Stimulated activated CD4-positive, alpha-beta T cell treated with anti-CD3 and anti-CD28 coated beads, Interleukin-1b, Interleukin-23, amount 100 ng/mL, for 1 hour (primary cell): ENCODE measurements at places on chromosomes 4 and X.

- no peak for DNase-seq
Observed at GRCh38 chrX:480861-481417, 94.2 kb upstream of the PPP2R3B start.

- no peak for DNase-seq
Observed at GRCh38 chr4:19386786-19387185, 864.9 kb upstream of the SLIT2 start.

DNA sequence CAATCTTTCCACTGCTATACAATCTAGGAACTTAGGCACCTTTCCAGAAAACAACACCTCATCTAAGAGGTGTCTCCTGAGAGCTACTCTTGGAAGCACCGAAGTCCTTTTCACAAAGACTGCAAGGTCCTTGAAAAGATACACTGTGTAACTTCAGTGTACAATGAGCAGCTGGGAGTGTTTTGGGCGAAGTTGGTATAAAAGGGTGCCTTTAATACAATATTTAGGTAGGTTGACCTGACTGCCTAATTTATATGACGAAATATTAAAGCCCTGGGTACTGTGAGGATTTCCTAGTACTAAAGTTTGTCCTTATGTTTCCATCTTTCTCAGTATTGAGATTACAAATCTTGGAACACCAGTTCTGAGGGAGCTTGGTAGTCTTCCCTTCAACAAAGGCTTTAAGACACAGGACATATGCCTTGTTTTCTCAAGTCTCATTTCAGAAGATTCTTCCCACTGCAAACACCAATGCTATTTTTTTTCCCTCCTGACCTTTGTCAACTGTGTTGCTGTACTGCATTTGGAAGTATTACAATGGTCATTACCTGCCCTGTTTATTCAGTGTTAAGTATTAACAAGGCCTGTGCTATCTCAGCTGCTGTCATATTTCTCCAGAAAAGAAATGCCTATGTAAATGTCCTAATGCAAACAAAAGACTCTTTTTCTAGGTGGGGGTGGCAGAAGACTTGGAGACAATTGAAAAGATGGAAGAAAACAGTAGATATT is 134.2 kb downstream of the MAML3 start:
- DNase-seq, result no peak

DNA sequence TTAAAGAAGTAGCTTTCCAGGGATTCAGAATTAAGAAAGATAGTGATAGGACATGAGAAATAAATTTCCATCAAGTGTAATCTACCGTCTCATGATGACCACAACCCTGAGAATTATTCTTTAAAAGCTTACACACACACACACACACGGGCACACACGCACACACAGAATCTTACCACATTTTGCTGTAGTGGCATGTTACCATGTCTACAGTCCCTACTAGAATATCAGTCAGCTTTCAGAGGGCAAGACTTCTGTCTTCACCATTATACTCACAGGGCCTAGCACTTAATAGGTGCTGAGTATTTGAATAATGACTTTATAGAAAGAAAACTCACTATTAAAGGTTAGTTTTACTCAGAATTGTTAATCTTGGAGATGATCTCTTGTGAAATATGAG is 15.4 kb downstream of the CMC4 start:
- no peak for DNase-seq

GRCh38 chr4:186823989-186824388 is 100.3 kb upstream of the FAT1 start:
- no peak for DNase-seq

DNA sequence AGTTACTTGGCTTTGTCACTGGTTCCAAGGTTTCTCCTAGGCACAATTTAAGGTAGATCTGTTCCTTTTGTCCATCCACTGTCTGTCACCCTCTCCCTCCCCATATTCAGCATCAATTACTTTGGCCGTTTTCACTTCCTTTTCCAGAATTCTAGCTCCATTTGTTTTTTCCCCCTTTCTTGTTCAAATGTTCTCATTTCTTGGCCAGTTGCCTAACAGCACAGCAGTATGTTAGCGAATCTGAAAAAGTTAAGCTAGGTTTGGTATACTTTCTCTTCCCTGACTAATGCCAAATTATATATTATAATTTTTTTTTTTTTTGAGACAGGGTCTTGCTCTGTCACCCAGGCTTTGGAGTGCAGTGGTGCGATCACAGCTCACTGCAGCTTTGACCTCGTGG is 409.1 kb upstream of the TEX13C start:
- no peak for DNase-seq

DNA sequence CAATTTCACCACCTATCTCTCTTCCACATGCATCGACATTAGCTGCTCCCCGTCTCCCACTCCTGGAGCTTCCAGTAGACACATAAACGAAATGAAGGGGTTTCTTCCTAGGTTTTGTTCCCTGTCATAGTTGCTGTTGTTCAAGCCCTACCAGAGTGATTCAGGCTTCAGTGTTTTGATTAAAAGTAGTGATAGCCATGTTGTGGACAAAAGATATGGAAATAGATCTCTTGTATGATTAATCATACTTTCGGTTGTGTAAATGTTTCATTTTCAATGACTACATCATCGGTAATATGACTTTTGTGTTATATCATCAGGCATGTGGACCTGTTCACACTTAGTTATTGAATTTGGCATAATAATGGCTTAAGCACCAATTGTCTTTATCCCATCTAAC is 96.5 kb upstream of the KLF3 start:
- DNase-seq, result no peak

- no peak for DNase-seq
Observed at GRCh38 chr4:146143888-146144287, 31.6 kb upstream of the LSM6 start.

DNA sequence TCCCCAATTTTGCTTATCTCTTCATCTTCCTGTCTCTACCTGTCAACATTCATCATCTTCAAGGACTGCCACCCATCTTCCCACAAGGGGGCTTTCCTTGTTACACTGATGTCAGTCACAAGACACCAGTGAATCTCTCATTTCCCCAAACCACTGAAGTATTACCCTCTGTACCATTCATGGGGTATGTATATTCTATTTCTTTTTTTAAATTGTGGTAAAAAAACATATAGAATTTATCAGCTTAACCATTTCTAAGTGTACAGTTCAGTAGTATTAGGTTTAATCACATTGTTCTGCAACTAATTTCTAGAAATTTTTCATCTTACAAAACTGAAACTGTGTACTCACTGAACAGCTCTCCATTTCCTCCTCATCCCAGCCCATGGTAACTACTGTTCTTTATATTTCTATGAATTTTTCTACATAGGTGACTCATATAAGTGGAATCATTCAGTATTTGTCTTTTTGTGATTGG is 98.6 kb downstream of the LARP7 start:
- no peak for DNase-seq

DNA sequence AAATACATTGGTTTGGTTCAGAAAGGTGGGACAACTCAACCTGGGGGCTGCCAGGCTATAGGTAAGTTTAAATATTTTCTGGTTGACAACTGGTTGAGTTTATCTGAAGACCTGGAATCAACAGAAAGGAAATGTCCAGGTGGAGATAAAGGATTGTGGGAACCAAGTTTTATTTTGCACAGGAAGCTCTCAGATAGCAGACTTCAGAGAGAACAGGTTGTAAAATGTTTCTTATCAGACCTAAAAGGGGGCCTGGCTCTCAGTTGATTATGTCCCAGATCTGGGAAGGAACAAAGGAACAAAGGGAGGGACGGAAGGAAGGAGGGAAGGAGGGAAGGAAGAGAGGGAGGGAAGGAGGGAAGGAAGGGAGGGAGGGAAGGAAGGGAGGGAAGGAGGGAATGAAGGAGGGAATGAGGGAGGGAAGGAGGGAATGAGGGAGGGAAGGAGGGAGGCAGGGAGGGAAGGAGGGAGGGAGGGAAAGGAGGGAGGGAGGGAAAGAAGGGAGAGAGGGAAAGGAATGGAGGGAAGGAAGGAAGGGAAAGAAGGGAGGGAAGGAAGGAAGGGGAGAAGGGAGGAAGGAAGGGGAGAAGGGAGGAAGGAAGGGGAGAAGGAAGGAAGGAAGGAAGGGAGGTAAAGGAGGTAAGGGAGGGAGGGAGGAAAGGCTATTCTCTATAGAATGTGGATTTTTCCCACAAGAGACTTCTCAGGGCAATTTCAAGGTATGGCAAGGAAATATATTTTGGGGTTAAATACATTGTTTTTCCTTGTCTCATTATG is 186.7 kb downstream of the DHRSX start:
- DNase-seq, result no peak

GRCh38 chrX:50393902-50394301 is 76.7 kb downstream of the DGKK start:
- no peak for DNase-seq

GRCh38 chr4:17780501-17781299 is 721 bp downstream of the FAM184B start:
- no peak for DNase-seq

GRCh38 chr4:24772061-24772705 is 23.2 kb upstream of the SOD3 start:
- DNase-seq, result no peak

- DNase-seq, result no peak
Observed at GRCh38 chr4:85498068-85498733, 23.3 kb downstream of the ARHGAP24 start.

DNA sequence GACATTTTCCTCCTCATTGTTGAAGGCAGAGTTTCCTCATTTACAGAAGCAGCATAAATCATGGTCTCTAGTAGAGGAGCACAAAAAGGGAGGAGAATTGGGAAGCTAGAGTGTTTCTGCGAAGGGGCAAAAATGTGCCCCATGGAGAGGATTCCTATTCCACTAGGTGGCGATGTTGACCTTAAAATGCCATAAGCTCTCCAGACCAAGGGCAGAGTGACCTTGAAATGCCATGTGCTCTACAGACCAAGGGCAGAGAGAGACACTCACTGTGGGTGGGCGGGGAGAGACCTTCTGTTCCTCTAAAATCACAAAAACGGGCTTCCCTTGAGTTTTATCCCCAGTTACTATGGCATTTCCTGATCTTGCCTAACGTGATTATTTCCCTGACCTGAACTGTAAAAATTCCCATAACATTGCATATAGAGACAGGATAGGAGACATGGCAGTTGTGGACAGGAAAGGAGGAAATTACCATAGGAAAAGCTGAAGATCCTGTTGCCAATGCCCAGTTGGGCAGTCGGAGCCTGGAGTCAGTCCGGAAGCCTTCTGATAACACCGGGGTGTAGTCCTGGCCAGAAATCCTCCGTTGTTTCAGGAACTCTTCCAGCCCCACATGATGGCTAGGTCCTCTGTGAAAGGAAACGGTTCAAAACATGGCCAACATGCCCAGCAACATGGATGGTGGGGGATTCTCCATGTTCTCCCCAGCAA is 567.7 kb downstream of the MAGEB5 start:
- DNase-seq, result no peak

GRCh38 chrX:129717892-129718291 is 20.9 kb upstream of the XPNPEP2 start:
- DNase-seq, result no peak

DNA sequence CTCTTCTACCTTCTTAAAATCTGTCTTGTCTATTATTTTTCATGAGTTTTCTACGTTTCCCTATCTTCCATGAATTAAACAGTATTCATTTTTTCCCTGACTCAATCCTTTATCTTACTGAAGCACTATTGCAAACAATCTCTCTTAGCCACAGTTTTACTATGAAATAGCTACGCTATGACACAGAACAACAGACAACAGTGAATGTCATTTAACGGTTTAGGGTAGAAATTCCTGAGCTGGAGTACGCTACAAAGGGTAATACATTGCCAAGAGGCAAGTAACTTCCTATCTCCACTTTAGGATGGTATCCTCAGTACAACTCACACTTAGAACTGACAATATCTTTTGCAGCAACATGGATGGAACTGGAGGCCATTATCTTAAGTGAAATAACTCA is 552.6 kb downstream of the INPP4B start:
- no peak for DNase-seq

- no peak for DNase-seq
Observed at GRCh38 chr4:164058776-164059445, 564.4 kb downstream of the TMA16 start.

DNA sequence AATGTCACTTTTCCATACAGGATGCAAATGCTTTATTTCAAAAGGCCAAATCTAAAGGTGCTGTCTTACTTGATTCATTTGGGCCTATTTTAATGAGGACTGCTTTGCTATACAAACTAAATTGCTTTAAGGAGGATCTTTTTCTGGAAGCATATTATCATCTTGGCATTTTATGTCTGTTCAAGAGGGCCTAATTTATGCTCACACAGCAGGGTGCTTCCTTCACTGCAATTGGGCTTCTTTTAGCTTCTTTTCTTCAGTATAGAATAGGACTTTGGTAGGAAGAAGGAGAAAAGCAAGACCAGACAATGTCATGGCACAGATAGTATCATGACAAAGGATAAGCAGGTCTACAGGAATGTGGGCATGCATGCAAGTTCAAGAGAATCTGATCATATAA is 222.4 kb upstream of the ANKRD50 start:
- no peak for DNase-seq

GRCh38 chr4:21884615-21885014 is 64.0 kb downstream of the KCNIP4 start:
- no peak for DNase-seq

GRCh38 chr4:117249333-117249732 is 164.0 kb upstream of the TRAM1L1 start:
- no peak for DNase-seq

DNA sequence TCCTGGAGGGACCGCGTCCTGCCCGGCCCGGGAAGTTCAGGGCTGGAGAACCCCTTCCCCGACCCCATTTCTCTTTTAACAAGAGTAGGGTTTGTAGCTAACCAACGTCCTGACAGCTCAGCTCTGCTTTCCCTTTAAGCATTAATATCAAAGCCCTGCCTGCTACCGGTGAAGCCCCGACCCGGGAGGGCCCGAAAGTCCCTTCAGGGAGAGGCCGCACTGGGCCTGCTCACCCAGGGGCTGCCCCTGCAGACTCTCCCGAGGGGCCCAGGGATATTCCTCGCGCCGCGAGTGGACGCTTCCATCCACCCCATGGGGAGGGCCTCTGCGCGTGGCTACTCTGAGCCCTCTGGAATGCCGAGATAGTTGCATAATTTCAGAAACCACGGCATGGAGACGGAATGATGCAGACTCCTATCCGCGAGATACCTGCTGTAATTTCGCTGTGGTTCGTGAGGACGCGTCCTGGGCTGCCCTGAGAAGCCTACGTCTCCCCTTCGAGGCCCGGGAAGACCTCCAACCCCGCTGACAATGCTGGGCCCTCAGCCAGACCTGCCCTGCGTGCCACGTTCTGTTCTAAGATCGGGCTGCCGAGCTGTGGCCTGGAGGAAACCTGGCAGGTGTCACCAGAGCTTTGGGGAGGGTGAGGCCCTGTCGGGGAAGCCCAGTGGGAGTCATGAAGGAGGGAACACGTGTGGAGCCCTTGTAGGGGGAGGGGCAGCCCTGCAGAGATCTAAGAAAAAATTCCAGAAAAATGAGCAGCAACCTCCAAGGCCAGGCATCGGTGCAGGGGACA is 999 bp upstream of the CTBP1 start:
- no peak for DNase-seq

- no peak for DNase-seq
Observed at GRCh38 chrX:17767734-17768133, 30.4 kb downstream of the SCML1 start.

DNA sequence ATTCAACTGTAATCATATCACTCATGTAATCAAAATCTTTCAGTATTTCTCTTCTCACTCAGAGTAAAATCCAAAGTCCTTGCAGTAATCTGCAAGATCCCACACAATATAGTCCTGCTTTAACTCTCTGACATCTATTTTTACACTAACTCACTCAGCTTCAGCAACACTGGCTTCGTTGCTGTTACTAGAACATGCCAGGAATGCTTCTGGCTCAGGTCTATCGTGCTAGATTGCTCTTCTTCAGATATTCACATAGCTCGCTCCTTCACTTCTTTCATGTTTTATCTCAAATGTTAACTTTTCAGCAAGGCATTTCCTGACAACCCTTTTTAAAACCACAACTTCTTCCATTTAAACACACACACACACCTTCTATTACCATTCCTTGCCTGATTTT is 331.7 kb upstream of the HTR2C start:
- DNase-seq, result no peak

GRCh38 chr4:54560513-54560912 is 97.2 kb upstream of the KIT start:
- no peak for DNase-seq
